Activated effector memory CD4-positive, alpha-beta T cell treated with anti-CD3 and anti-CD28 coated beads, Interleukin-2, amount 50 U/mL, for 16 hours (primary cell): ENCODE measurements at places on chromosomes 5 and 9.

DNA sequence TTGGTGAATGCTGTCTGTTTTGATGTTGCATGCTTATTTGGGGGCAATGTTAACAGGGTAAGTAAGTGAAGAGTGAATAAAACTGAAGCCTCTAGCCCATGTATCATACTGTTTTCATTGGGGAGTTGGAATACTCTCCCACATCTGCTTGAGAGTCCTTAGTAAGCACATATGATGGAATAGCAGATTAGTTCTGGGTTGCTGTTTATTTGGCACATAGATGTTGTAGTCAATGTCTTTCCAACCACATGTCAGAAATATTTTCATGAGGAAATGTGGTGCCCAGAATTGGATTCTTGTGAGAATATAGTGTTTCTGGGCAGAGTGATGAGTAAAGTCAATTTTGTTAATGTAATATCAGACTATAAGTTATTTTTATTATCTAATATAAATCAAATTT, 611.7 kb upstream of the FTMT start:
- no peak for DNase-seq

GRCh38 chr9:36401164-36401740, 1.2 kb upstream of the RNF38 start:
- DNase-seq: no peak

DNA sequence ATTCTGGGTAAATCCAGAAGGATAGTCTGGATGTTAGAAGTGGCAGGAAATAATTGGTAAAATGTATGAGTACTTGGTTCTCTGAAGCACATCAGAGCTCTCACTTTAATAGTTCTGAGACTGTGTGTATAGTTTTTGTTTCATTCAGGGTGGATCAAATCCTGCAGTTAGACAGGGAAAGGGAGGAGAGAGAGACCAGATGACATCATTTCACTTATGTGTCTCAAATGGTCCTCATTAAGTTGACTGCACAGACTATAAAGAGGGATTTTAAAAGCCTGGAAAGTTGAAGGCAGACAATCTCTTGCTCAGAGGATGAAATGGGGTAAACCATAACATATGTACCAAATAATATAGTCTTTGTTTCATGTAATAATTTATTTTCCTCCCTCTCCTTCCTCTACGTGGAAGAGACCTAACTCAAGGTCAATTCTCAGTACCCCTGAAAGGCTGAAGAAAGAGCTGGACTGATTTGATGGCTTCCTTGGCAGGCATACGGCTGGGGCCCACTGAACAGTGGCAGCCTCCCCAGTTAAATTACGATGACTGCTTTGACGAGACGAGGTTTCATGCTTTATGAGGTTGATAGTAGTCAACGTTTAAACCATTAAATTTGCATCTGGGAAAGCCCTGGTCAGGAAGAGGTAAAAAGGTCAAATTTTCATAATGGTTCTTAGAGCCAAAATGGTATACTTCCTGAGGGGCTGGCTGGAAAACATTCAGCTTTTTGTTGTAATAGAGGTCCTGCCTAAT, 395.1 kb upstream of the RPS23 start:
- DNase-seq: no peak

- peak; percentile 67 for DNase-seq
These were observed 47.8 kb upstream of the TGFBR1 start for GRCh38 chr9:99056886-99057664.

- no peak for DNase-seq
These were observed 116.0 kb upstream of the SMIM23 start for GRCh38 chr5:171669571-171669970.

DNA sequence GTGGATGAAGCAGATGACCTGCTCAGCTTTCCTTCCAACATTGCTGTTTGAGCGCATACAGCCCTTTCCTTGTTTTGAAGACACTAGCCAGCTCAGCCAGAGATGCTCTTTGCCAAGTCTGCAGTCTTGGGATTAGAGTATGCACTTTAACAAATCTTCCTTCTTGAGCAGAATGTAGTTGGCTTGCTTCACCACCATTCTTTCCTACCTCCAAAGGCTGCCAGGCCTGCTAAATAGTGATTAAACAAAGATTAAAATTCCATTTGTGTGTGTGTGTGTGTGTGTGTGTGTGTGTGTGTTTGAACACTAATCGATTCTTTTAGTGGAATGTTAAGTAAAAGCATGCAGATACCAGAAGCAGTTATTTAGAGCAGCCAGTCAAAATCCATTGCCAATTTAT, 97.6 kb downstream of the GALNT10 start:
- no peak for DNase-seq

GRCh38 chr9:81116340-81117137, 572.8 kb downstream of the TLE1 start:
- no peak for DNase-seq

DNA sequence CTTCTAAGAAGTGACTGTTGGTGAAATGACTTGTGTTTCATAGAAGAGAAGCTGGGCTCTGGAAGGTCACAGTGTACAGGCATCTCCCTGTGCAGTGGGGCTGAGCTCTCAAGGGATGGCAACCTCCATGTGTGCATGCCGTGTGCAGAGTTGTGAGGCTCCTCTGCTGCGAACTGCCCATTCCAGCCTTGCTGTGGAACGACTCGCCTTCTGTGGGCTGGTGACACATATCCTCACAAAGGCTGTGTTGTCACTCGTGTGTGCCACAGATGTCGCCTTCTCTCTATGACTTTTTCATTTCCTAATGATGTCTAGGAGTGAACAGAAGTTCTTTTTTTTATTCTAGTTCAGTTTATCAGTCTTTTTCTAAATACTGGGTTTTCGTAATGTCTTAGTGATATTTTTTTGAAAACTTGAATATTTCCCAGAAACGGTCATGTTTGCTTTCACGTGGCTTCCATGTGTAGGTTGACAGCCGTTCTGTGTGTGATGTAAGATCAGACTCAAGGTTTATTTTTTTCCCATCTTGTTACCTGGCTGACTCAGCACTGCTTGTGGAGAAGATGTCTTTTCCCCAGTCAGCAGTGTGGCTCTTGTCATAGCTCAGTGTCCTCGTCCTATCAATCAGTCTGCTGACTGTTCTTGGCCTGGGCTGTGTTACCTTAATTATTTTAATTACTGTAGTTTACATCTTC, 57.3 kb upstream of the CACNA1B start:
- peak; percentile 50 for DNase-seq

- no peak for DNase-seq
These were observed 279.9 kb upstream of the CD180 start for GRCh38 chr5:67476531-67476930.
